Cortex of kidney (tissue), 1 donor: ENCODE measurements at places on chromosomes 4 and X.

- DNase-seq, result no peak
Measured at GRCh38 chrX:40952855-40953254, 132.4 kb upstream of the USP9X start.

GRCh38 chr4:143396695-143397094, 60.0 kb downstream of the GAB1 start:
- no peak for DNase-seq

GRCh38 chr4:56692576-56692975, 11.5 kb upstream of the HOPX start:
- DNase-seq, result no peak

DNA sequence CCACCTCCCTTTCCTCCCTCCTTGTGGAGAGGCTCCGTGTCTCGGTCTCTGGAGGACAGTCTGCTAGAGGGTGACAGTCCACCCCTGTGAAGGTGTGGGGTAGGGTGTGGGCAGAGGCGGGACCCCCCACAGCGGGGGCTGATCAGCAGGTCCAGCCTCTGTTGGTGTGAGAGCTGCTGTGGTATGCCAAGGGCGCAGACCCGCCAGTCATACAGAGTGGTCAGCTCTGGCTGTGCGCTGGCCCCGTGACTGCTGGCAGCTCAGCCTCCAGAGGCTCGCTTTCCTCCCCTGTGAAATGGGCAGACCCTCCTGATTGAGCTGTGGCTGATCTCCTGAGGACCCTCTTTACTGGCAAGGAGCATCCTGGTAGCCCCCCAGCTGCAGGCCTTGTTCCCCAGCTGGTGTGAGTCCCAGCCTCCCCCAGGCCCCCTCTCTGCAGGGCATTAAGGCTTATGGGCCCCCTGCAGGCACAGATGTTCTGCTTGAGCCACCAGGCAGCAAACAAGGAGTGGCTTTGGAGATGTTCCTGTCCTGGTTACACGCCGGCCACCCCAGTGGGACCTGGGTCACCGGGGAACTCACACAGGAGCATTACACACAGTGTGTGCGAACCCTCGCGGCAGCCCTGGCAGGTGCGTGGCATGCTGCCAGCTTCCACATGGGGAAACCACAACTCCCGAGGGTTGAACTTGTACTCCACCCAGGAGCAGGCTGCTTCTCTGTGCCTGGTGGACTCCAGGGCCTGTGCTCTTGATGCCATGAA, 76.8 kb downstream of the PPP2R2C start:
- no peak for DNase-seq

GRCh38 chrX:120321520-120322281, 10.4 kb upstream of the TMEM255A start:
- DNase-seq, result no peak

- no peak for DNase-seq
Measured at GRCh38 chrX:101217689-101218088, 1.9 kb upstream of the DRP2 start.

DNA sequence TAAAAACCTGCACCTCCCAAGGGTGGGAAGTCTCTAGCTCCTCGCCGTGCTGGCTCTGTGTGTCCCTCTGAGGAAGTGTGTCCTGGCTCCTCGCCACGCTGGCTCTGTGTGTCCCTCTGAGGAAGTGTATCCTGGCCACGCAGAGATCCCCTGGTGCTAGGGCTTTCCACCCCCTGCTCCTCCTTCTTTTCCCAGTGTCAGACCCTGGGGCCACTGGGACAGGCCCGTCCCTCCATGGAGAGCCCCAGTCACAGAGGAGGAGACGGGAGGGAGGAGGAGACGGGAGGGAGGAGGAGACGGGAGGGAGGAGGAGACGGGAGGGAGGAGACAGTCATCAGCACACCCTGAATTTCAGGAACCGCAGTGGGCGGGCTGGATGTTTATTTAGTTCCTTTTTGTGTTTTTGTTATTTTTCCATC, 53.8 kb upstream of the HGFAC start:
- DNase-seq, result no peak

DNA sequence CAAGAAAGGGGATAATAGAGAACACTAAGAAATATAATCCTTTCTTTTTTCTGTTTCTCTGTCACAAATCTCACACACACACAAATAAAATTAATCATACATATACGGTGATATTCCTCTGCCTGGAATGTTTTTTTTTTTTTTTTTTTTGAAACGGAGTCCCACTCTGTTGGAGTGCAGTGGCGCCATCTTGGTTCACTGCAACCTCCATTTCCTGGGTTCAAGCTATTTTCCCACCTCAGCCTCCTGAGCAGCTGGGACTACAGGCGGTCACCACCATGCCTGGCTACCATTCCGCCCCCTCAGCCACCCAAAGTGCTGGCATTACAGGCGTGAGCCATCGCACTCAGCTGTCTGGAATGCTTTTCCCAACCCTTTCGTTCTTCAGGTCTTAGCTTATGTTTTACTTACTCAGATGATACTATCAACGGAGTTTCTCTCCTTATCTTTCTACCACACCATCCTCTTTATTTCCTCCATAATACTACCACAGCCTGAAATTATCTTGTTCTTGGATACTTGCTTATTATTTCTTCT, 69.3 kb downstream of the ANKRD17 start:
- DNase-seq, result no peak

- DNase-seq, result no peak
Measured at GRCh38 chr4:8582016-8582415, 1.8 kb downstream of the GPR78 start.
